Sciatic nerve (tissue), 2 donors: ENCODE measurements at places on chromosomes 1 and 21.

DNA sequence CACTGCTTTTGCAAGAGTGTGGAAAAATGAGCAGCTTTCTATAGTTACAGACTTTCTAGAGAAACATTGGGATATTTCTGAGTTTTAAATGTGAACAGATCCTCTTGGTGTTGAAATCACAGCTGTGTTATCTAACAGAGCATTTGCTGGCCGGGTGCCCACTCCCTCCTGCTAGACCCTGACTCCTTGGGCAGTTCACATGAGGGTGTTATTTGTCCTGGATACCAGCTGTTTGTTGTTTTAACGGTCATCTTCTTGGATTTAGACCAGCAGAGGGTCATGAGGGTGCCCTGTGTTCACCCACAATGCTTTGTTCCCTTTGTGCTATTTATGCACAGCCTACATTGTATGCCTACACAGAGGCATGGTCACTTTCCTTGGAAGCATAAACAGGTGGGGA lies 67.1 kb downstream of the CENPF start:
- peak; percentile 86 for DNase-seq

GRCh38 chr1:119948342-119949214 lies 52.3 kb upstream of the ADAM30 start:
- peak; percentile 91 for DNase-seq

DNA sequence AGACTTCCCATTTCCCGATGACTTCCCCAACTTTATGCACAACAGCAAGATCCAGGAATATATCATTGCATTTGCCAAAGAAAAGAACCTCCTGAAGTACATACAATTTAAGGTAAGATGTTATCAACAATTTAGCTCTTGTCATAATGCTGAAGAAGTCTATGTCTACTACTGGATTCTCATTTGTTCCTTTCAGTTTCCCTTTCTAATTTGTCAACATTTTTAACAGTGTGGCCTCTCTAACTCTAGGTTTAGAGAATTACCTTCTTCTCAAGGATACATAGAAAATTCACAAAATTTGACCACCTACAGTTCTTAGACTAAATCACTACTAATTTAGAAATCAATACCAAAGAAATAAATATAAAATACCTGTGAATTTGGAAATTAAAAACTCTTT lies 13.2 kb downstream of the FMO3 start:
- no peak for DNase-seq

- DNase-seq, result no peak
These were observed 40.0 kb downstream of the MEF2D start for GRCh38 chr1:156460525-156460924.

- no peak for DNase-seq
These were observed 129.8 kb downstream of the ZP4 start for GRCh38 chr1:237760951-237761350.

DNA sequence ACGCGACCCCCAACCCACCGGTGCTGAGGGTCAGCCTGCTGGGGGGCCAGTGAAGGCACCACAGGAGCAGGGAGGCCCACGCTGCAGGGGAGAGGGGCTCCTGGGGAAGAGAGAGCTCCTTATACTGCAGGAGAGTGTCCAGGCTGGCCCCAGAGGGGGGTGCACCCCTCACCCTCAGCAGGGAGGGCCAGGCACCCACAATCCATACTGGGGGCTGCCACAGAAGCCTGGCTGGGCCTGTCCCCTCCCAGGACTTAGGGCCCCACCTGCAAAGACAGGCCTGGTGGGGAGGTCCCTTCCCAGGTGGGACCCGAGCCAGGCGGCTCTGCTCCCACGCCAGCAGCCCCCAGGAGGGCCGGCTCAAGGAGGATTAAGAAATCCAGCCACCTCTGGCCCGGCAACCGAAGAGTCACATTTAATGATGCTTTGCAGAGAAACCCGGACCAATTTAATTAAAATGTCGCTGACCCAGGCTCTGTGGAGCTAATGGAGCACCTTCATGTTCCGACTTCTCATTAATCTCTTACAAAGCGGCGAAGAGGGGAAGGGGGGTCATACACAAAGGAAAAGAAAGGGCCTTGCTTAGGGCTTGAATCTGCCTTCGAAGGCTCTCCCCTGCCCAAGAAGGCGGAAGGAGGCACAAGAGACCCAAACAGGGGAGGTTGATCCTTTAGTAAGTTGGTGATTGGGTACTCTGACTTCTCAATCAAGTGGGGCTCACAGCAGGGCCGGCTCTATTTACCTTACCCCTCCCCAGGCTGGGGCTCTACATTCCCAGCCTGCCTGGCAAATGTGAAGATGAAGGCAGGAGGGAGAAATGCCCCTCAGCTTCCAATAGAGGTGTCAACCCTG lies 25.0 kb downstream of the WNT9A start:
- no peak for DNase-seq

- DNase-seq, result no peak
These were observed 16.8 kb upstream of the INTS3 start for GRCh38 chr1:153711026-153711425.

DNA sequence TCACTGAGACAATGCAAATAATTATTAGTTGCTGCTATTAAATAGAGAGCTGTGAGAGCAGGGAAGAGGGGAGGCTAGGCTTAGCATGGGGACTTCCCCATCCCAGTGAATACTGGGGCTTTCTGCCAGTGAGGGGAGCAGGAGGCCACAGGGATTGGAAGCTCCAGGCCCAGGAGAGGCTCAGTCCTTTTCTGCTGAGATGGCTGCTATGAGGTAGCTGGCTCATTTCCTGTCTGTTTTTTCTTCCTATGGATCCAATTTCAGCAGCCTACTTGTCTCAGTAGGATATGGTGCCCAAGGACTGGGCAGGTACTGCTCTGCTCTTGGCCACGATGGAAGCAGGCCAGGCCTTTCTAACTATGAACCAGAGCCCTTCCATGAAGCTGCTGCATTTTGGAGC lies 10.0 kb downstream of the STMN1 start:
- no peak for DNase-seq

GRCh38 chr1:23727362-23727811 lies 15.9 kb upstream of the ELOA start:
- peak; percentile 71 for DNase-seq

- DNase-seq, result no peak
These were observed 60.9 kb downstream of the TBX19 start for GRCh38 chr1:168341483-168341975.

DNA sequence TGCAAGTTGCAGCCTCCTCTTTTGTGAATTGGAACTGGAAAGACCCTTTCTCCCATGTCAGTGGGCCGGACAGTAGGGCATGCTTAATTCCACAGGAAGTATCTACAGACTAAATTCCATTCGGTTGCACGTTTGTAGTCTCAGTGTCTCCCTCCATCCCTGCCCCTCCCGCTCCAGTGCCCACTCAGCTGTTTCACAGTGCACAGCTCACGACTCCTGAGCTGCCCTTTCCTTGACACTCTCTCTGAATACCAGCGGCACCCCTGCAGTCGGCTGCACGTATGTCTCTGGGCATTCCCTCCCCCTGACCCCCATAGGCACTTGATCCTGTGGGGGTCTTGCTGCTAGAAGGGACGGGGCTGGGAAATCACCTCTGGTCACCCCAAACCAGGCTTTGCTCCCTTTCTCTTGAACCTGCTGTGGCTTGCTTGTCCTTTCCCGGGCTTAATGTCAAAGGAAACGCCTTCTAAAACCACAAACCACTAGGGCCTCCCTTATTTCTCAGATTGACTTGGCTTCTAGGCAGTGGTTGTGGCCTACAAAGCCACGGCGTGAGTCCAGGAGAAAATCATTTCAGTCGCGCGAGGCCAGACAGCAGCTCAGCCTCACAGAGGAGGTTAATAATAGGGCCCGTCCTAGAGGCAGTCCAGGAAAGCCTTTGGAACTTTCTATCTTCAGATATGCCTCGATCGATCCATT lies 365.3 kb upstream of the PROX1 start:
- DNase-seq, result no peak

DNA sequence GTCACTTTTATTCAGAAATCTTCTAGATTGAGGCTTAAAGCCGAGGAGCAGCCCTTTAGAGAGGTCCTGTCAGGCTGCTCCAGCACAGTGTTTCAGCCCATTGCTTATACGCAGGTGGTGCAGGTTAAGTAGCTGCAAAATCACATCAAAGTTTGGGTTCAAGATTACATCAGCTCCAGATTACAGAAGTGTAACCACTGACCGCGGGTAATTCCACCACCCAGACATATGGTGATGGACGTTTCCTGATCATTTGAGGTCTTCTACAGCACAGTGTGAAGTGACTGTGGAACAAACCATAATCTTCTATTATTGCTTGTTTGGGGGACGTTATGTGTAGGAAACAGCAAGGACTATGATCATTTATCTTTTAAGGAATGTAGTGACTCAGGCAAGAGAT lies 11.8 kb downstream of the C1orf115 start:
- DNase-seq, result no peak

GRCh38 chr1:42035205-42035829 lies 116.6 kb upstream of the HIVEP3 start:
- peak; percentile 85 for DNase-seq

GRCh38 chr1:236532850-236533249 lies 9.1 kb downstream of the LGALS8 start:
- no peak for DNase-seq

DNA sequence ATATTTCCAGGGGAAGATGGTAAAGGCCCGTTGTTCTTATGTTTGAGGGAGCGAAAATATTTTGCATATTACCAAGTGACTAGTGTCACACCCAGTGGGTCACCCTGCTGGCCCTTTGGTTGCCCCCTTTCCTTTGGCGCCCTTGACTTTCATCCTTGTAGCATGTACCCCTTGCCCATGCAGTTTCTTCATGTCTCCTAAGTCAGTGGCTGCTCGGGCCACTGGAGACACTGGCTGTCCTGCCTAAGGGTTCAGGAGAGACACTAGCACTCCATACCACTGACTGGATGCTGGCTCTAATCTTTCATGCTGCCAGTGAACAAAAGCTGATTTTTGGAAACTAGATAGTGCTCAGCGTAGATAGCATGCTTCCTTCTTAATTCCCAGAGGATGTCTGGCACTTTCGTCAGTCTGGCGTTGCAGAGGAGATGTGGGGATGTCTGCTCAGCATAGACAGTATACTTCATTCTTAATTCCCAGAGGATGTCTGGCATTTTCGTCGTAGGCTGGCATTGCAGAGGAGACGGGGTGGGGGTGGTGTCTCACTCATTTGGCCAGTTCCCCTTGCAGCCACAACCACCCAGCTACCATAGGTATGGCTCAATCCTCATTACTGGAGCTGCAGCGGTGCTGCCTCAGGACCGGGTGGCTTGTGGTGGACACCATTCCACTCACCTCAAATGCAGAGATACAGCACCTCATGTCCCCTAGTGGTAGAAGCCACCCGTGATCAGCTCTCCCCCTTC lies 770.9 kb upstream of the TPTE start:
- no peak for DNase-seq

DNA sequence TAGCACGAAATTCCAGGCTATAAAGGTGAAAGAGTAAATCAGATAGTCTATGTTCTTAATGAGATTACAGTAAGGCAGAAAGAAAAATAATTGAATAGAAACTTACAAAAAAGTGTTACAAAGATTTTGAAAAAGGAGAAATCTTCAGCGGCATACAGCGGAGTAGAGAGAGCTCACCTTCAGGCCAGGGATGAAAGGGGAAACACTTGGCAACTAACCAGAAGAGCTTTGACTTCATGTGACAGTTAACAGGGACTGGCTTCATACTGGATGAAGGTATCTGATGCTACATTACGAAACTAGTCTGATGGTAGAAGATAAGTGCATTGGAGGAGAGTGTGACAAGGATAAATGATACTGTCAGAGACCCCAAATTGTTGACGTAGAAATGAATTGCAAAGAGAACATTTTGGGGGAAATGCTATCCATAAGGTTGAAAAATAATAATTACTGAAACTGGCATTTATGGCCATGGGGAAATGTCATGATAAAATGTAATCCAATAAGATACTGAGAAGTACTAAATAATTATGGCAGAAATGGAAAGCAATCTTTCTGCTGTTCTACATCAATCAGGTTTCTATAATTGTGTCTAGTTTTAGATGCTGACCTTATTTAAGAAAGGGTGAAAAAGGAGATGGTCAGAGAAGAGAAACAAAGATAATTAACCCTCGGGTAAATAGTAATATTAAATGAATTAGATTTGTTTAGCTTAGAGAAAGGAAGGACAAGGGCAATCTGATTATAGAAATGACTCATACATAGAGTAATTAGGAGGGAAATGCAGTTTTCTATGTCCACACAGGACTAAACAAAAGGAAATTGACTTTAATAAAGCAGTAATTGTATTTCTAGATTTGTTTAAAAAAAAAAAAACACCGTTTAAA lies 808.7 kb downstream of the NCAM2 start:
- no peak for DNase-seq

DNA sequence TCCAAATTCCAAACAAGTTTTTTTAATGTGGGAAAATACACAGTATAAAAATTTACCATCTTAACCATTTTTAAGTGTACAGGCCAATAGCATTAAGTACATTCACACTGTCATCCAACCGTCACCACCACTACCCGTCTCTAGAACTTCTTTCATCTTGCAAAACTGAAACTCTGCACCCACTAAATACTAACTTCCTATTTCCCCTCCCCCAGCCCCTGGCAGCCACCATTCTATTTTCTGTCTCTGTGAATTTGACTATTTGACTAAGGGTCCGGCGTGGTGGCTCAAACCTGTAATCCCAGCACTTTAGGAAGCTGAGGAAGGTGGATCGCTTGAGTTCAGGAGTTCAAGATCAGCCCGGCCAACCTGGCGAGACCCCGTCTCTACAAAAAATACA lies 36.1 kb downstream of the CLSTN1 start:
- no peak for DNase-seq

GRCh38 chr1:159493354-159493753 lies 42.5 kb downstream of the OR10J5 start:
- DNase-seq, result no peak

DNA sequence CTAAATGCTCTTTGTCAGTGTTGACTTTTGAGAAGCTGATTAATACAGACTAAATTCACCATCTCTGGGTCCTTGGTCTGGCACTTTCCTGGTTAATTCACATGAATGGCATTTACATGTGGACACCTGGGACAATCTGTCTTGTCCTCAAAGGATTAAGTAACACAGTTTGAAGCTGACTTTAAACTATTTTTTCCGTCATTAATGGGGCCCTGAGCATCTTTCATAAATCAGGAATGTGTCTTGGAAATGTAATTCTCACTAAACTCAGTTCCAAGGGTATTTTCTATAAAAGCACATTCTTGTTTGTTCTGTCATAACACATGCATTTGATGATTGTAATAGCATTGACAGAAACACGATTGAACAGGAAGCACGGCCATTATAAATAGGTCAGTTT lies 26.7 kb upstream of the NBL1 start:
- DNase-seq, result no peak

- DNase-seq, result no peak
These were observed 58.9 kb downstream of the C1orf94 start for GRCh38 chr1:34235594-34235993.

DNA sequence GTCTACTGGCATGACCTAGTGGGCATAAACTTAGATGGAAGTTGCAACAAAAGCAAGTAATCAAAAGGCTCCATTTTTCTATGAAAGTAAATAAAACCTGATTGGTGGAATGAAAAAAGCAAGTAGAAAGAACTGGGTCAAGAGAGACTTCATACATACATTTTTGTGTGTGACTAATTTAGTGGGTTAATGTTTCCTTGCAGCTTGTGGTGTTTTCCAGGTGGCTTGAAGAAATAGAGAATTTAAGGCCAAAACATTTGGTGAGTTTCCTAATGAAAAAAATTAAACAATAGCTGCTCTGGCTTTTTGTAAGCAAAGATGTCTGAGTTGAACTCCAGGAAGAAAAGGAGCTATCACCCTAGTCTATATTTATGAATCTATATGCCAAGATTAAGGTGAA lies 71.0 kb downstream of the ZC3H11B start:
- DNase-seq, result no peak

GRCh38 chr1:1891349-1892078 lies 627 bp upstream of the GNB1 start:
- DNase-seq, result peak; percentile 86

GRCh38 chr1:174875306-174875705 lies 124.4 kb upstream of the CACYBP start:
- DNase-seq, result no peak

GRCh38 chr1:109785446-109786111 lies 21.9 kb upstream of the EPS8L3 start:
- peak; percentile 37 for DNase-seq
